ENCODE measurements at places on chromosomes 6 and 20.

DNA sequence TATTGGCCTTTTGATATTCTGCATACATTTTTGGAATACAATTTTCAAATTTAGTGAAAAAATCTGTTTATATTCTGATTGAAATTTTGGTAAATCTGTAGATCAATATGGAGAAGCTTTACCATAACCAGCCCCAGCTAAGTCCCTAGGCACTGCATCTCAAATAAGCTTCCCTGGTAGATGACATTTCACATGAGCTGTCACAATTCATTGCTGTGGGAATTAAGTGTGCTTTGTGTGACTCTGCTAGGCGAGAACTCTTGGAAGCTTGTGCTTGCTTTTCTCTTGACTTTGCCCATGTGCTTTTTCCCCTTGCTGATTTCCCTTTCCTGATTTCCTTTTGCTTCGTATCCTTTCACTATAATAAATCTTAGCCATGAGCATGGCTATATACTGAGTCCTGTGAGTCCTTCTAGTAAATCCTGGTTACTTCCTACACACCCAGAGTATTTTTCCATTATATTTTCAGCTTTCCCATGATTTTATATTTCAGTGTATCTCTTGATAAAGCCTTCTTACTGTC is 166.5 kb upstream of the MMS22L start:
- DNase-seq: no peak
- no peak overlapping the region for H3K4me3 ChIP-seq
- no peaks in the 10 kb centered on the region for H3K4me1 ChIP-seq
- no peaks in the 10 kb centered on the region for H3K36me3 ChIP-seq

GRCh38 chr20:42475773-42476172 is 713.9 kb downstream of the PTPRT start:
- no peaks in the 10 kb centered on the region for H3K4me1 ChIP-seq
- H3K4me3 ChIP-seq: no peak overlapping the region
- H3K27me3 ChIP-seq: no peaks in the 10 kb centered on the region

DNA sequence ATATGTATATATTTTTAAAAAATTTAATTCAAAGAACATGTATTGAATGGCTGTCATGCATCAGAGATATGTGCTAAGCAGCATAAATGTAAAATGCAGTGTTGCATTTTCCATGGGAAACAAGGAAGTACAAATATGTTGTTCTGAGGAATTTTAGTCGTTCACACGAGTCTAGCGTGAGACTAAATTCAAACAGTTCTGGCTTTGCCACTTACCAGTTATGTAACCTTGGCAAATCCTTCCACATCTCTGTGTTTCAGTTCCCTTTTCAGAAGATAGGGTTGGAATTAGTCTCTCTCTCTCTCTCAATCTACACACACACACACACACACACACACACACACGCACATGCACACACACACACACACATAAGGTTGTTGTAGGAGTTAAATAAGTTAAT is 305.4 kb downstream of the UTRN start:
- H3K36me3 ChIP-seq: peaks cover 4% of the 10 kb centered on the region
- DNase-seq: no peak
- no peak overlapping the region for H3K27ac ChIP-seq
- no peaks in the 10 kb centered on the region for H3K27me3 ChIP-seq
- H3K4me1 ChIP-seq: peaks cover 24% of the 10 kb centered on the region

GRCh38 chr20:54364365-54364764 is 111.0 kb upstream of the DOK5 start:
- no peaks in the 10 kb centered on the region for H3K27me3 ChIP-seq
- no peak overlapping the region for H3K27ac ChIP-seq
- H3K4me3 ChIP-seq: no peak overlapping the region
- H3K4me1 ChIP-seq: no peaks in the 10 kb centered on the region
- DNase-seq: no peak
- H3K36me3 ChIP-seq: no peaks in the 10 kb centered on the region

- no peak overlapping the region for H3K27ac ChIP-seq
- DNase-seq: no peak
- H3K4me3 ChIP-seq: no peak overlapping the region
- H3K4me1 ChIP-seq: no peaks in the 10 kb centered on the region
- H3K36me3 ChIP-seq: no peaks in the 10 kb centered on the region
Observed at GRCh38 chr6:63864061-63864460, 228.5 kb downstream of the PHF3 start.

DNA sequence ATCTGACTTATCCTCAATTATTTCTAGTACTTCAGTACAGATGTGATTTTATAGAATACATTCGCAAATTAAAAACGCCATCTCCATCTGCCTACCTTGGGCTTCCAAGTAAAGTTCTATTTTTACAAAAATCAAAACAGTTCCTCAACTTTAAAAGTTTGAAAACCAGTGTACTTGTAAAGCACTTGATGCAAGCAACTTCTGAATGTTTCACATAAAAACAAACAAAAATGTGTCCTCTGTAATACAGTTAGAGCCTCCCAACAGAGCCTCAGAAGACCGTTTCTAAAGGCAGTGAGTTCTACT is 384 bp upstream of the MANEA start:
- DNase-seq: no peak
- H3K27ac ChIP-seq: peak overlapping the region; percentile 91
- peak overlapping the region; percentile 83 for H3K4me3 ChIP-seq
- H3K4me1 ChIP-seq: peaks cover 35% of the 10 kb centered on the region
- H3K36me3 ChIP-seq: no peaks in the 10 kb centered on the region

GRCh38 chr6:44269921-44270525 is at the start of gene TMEM151B:
Gene TMEM151B (plus strand): TSS chr6:44270450. CDS start chr6:44270743, 293 bp downstream.
- H3K4me1 ChIP-seq: no peaks in the 10 kb centered on the region
- no peaks in the 10 kb centered on the region for H3K36me3 ChIP-seq
- H3K27ac ChIP-seq: no peak within 1 kb of the TSS
- no peak for DNase-seq
- H3K4me3 ChIP-seq: peak within 1 kb of the TSS; percentile 32

DNA sequence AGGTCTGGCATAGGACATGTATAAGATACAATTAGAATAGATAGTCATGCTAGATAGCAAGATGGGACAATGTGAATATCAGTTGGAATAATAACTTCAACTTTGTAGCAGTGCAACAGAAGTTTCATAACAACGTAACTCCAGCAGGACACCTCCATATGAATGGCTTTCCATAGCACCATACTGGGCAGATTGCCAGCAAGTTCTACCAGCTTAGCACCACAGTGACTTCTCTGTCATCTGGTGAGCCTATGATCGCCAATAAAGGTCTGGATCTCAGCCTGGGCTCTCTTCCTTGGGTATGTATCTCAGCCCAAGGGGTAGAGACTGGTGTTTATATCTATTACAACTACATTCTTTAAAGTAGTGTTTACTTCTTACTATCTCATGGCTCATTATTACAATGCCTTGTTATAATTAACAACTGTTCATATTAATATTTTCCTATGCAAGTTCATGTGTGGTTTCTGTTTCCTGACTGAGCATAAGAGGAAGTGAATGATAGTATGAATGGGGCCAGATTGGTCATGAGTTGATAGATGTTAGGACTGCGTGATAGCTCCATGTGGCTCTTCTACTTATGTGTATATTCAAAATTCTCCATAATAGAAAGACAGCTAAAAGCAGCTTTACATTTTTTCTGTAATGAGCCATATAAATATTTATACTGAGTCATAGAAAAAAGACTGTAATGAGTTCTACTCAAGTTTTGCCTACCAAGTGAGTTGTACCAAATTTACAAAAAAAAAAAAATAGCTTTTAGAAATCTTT is 22.9 kb downstream of the HTR1B start:
- H3K27me3 ChIP-seq: no peaks in the 10 kb centered on the region
- no peak overlapping the region for H3K4me3 ChIP-seq
- H3K27ac ChIP-seq: no peak overlapping the region

DNA sequence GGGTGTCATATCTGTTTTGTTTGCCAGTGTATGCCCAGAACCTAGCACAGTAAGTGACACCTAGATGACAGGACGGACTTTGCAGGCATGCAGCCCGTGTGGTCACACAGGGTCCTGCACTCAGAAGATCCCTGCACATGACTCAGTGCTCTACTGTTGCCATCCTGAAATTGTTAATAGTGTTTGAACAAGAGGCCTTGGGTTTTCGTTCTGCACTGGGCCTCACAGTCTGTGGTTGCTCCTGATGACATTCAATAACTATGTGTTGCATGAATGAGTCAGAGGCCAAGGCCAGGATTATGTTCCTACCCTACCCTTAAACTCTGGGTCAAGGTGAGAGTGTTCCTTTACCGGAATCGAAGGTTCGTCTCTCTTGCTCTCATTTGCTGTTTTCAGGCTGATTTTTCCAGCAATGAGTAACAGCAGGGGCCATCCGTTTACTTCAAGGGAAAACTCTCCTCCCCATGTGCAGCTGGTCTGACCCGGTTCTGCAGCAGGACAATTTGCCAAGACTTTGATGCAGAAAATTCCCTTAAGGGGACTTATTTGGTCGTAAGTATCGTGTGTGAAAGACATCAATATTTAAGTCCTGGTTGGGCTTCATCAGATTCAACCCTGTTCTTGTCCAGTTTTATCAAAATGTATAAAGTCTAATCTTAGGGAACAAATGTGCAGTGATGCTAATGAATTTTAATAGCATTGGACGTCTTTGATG is 13.0 kb upstream of the PFDN4 start:
- no peak overlapping the region for H3K4me3 ChIP-seq
- no peaks in the 10 kb centered on the region for H3K27me3 ChIP-seq
- H3K4me1 ChIP-seq: no peaks in the 10 kb centered on the region
- no peak overlapping the region for H3K27ac ChIP-seq
- no peaks in the 10 kb centered on the region for H3K36me3 ChIP-seq
- DNase-seq: no peak

GRCh38 chr6:89145956-89146717 is at the start of gene PM20D2:
Gene PM20D2 (plus strand): TSS chr6:89146055. CDS start chr6:89146145, 90 bp downstream.
- peaks cover under 1% of the 10 kb centered on the region for H3K36me3 ChIP-seq
- H3K4me3 ChIP-seq: peak within 1 kb of the TSS; percentile 90
- H3K27me3 ChIP-seq: no peaks in the 10 kb centered on the region
- H3K4me1 ChIP-seq: peaks cover 11% of the 10 kb centered on the region
- peak within 1 kb of the TSS; percentile 82 for H3K27ac ChIP-seq

GRCh38 chr20:17611540-17612286 is 41.8 kb downstream of the DSTN start:
- peak; percentile 58 for DNase-seq
- H3K27ac ChIP-seq: peak overlapping the region; percentile 71
- H3K27me3 ChIP-seq: no peaks in the 10 kb centered on the region
- peaks cover 48% of the 10 kb centered on the region for H3K4me1 ChIP-seq
- peaks cover 69% of the 10 kb centered on the region for H3K36me3 ChIP-seq

GRCh38 chr6:118252474-118252873 is 295.6 kb upstream of the PLN start:
- H3K4me3 ChIP-seq: no peak overlapping the region
- DNase-seq: no peak
- no peaks in the 10 kb centered on the region for H3K27me3 ChIP-seq
- H3K36me3 ChIP-seq: no peaks in the 10 kb centered on the region
- H3K4me1 ChIP-seq: no peaks in the 10 kb centered on the region

DNA sequence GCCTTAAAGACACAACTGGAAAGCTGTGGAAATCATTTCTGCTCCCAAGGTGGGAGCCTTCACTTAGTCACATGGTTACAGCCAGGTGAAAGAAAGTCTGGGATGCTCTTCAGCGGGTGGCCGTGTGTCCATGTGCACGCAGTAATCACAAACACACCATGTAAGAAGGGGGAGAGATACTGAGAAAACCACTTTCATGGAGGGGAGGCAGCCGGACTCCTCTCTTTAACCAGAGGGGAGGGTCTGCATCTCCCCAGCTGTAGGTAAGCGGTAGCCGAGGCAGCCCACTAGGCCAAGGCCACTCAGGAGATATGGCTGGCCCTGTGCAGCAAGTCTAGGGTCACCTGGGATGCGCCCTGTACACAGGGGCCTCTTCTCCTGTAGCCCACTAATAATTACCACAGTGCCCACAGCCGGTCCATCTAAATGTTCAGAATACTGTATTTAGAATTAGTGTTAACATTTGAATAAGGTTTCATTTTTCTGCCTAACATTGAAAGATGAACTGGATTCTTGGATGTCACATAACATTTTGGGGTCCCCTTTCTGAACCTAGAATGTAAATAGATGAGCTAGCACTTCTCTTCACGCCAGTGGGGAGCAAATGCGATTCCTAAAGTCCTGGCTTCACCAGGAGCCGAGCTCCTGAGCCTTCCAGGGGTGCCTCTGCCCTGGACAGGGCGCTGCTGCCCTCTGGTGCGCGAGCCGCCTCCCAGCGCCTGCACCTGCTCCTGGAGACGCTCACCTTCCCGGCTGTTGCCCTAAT is 15.9 kb downstream of the GPR31 start:
- DNase-seq: peak; percentile 67
- H3K4me3 ChIP-seq: no peak overlapping the region
- no peak overlapping the region for H3K27ac ChIP-seq
- H3K36me3 ChIP-seq: no peaks in the 10 kb centered on the region
- H3K4me1 ChIP-seq: no peaks in the 10 kb centered on the region

GRCh38 chr20:16098890-16099639 is 474.2 kb downstream of the KIF16B start:
- DNase-seq: no peak
- H3K27ac ChIP-seq: no peak overlapping the region

DNA sequence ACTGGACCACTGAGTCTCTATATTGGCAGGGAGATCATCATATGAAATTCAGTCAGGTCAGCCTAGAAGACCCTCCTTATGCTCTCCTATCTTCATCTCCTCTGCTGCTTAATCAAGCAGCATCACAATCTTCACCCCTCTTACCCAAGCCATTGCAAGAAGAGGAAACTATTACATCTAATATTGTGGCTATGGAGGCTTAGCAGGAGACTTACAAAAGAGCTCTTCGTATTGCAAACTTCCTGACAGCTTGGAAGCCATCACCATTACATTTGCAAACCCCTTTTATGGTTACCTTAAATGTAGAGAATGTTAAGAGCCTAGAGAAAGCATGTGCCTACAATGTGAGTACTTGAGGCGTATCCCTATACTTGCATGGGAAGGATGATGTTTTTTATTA is 87.2 kb upstream of the STXBP5 start:
- no peaks in the 10 kb centered on the region for H3K36me3 ChIP-seq
- no peaks in the 10 kb centered on the region for H3K4me1 ChIP-seq
- no peaks in the 10 kb centered on the region for H3K27me3 ChIP-seq
- DNase-seq: no peak
- H3K4me3 ChIP-seq: no peak overlapping the region
- no peak overlapping the region for H3K27ac ChIP-seq
